ENCODE measurements at places on chromosomes 2 and 18.

- no peak for DNase-seq
These were observed 126.7 kb downstream of the PRKCE start for GRCh38 chr2:45777996-45778719.

DNA sequence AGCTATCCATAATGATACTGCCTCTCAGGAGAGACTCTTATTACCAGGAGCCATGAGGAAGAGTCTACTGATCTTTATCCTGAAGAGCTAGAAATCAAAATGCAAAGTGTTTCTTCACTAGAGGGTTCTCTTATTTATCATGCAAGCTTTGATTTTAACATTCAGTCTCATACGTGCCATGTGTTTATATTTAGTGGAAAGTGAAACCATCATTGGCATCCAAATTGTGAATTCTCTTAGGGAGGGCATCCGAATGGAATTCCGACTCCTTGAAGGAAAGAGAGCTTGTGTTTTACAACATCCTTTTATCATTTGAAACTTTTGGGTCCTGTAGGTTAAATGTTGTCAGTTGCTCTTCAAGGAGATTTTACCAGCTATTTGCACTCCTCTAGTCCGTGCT is 170.4 kb upstream of the SESTD1 start:
- no peak for DNase-seq

DNA sequence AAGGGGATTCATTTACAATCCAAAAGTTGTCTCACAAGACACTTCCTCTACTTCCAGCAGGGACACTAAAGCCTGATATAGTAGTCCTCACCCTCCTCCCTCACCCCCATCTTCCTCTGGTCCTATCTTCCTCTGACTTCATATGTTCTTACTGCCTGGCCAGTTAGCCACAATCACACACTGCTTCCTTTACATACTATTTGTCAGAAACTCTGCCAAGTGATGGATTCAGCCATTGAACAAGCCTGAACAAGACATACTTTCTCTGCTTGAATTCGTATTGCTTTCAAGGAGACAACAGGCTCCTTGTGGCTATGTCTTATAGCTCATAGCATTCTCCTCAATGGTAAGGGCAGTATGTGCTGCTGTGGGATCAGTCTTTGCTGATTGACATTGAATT is 672.2 kb downstream of the BCL11A start:
- DNase-seq: no peak

GRCh38 chr2:237181844-237182243 is 96.2 kb downstream of the COPS8 start:
- peak; percentile 98 for DNase-seq

DNA sequence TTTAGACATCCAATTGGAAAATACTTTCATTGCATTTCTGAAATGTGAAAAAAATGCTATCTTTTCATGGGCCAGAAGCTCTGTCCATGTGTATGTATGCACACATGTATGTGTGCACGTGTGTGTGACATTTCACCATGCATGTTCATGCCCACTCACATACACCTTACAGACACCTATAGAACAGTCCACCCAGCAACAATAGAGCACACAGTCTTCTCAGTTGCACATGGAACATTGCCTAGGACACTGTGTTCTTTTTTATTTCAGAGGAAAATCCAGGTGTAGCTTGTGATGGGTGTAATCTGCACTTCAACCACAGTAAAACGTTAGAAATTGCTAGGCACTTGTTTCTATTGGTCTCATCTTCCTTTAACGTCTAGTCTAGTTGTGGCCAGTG is 114.8 kb upstream of the RGPD4 start:
- no peak for DNase-seq

GRCh38 chr2:45905632-45905958 is 254.1 kb downstream of the PRKCE start:
- DNase-seq: no peak

DNA sequence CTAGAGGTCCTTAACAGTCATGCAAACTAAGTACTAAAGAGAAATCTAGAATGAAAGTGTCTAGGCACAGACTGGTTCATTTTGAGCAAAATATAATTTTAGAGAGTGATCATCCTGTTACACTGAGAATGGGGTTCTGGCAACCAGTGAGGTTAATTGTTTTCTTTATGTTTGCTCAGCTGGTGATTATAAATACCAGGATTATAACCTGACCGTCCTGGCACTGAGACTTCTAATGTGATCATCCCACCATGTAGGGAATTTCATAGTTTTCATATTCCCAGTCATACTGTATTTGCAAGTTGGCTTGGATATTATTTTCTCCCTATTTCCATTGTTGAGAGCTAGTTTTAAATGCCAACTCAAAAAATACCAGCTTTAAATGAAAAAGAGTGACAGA is 852.5 kb upstream of the LRATD1 start:
- DNase-seq: no peak

- DNase-seq: no peak
These were observed 317.6 kb upstream of the REG3G start for GRCh38 chr2:78707776-78708386.

GRCh38 chr2:132651115-132652045 is 18.6 kb downstream of the LYPD1 start:
- DNase-seq: no peak

DNA sequence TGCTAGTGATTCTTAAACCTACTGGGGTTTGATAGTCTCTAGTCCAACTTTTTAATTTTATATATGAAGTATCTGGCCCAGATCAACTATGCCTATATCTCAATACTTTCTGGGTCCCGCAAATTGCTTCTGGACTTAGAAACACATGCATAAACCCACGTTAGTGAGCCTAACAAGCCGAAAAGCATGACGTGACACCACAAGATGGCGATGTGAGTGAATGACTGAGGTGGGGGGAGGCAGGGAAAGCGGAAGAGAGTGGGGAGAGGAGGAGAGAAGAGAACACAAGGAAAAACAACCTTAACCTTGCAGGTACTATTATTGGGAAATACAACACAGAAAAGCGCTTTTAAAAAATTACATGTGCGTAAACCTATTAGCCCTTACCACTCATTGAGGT is 13.8 kb downstream of the PDIA6 start:
- DNase-seq: no peak

DNA sequence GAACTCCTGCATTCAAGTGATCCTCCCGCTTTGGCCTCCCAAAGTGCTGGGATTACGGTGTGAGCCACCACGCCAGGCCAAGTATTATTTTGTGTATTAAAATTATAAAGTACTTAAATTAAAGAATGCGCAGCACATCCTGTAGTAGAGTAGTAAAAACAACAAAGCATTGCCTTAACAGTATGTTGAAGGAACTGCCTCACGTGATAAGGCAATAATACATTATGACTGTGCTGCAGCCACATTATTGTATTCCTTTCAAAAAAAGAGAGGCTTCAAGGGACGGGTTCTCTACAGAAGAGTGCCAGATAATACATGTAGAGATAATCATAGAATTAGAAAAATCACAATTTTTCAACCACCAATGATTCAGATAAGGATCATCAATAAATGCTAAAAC is 33.7 kb downstream of the C2orf76 start:
- no peak for DNase-seq

DNA sequence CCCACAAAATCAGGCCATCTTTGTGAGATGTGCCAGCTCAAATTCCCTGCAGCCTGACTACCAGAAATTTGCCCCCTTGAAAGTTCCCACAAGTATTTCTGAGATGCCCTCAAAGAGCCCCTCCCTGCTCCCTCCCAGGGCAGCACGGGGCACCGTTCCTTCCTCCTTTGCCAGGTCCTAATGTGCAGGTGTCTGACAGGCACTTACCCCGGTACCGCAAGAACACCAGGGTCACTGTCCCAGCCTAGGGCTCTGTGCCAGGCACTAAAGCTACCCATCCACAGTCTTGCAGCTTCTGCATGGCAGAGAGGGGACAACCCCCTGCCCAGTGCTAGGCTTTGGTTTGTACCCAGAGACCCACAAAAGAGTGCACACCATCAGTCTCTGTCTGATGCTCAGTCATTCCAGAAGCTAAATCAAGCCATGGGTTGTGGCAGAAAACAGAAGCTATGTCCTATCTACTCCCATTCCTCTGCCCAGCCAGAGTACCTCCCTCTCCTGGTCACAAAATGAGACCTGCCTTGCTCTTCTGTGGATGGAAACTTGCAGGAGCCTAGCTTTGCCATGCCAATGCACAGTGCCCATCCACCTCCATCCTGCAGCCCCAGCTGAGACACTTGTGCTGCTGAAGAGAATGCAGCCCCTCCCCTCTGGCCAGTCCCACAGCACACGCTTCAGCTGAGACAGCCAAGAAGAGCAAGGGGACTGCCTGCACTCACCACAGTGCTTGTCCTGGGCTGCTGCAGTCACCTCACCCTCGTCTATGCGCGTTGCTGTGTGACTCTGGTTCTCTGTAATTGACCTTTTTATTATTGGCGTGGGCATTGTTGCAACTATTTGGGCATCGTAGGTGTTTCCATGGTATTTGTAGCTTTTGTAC is 48.7 kb downstream of the INPP5D start:
- no peak for DNase-seq

- peak; percentile 12 for DNase-seq
These were observed 270.1 kb downstream of the ETAA1 start for GRCh38 chr2:67667054-67667908.

DNA sequence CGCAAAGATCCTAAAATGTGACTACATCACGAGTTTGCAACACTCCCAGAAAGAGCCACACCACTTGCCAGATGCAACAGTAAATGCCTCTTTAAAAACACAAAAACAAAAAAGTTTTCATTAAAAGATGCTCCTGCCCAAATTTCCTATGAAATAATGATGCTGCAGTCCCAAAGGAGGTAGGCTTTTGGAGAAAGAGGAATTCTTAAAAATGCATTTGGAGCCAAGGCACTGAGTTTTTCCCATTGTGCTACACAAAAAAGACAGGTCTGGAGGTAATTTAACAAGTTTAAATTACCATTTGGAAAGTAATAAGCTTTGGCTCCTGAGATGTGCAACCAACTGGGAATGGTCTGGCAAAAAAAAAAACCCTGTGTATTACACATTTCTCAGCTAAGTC is 145.0 kb downstream of the PID1 start:
- DNase-seq: no peak

DNA sequence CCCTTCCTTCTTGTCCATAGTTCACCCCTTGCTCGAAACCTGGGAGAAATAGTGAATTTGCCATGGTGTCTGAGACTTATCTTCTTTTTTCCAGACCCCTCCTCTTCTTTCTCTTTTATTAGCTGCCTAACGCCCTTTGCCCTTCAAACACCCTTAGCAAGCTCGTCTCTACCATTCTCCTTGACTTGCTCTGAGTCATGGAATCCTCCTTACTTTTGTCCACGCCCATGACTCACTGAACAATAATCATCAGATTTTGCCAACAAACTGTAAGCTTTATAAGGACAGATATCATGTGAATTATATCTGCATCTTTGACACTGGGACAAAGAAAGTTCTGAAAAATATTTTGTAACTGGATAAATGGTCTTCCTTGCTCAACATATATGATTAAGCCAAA is 67.1 kb upstream of the CNTNAP5 start:
- no peak for DNase-seq

DNA sequence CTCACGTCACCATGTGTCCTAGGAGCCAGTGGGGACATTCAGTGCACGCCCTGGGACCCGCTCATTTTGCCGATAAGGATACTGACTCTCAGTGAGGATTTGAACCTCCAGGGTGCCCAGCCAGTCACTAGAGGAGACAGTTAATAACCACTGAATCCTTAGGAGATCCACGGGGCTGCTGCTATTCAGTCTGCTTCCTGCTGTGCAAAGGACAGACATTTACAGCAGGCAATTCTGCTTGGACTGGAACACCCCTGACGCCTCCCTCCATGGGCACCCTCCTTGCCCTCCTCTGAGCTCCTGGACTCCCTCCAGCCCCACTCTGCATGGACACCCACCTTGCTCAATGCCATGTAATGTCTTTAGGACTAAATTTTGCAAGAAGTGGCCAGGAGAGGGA is 265.5 kb downstream of the EIPR1 start:
- DNase-seq: no peak

GRCh38 chr2:33435518-33435917 is 40.9 kb upstream of the RASGRP3 start:
- DNase-seq: no peak

- DNase-seq: no peak
These were observed 95.6 kb downstream of the TWIST2 start for GRCh38 chr2:238943338-238944067.

- DNase-seq: peak; percentile 61
These were observed 24.8 kb upstream of the EFEMP1 start for GRCh38 chr2:55948176-55948923.

GRCh38 chr2:101884423-101884822 is 107.3 kb upstream of the IL1R2 start:
- no peak for DNase-seq

DNA sequence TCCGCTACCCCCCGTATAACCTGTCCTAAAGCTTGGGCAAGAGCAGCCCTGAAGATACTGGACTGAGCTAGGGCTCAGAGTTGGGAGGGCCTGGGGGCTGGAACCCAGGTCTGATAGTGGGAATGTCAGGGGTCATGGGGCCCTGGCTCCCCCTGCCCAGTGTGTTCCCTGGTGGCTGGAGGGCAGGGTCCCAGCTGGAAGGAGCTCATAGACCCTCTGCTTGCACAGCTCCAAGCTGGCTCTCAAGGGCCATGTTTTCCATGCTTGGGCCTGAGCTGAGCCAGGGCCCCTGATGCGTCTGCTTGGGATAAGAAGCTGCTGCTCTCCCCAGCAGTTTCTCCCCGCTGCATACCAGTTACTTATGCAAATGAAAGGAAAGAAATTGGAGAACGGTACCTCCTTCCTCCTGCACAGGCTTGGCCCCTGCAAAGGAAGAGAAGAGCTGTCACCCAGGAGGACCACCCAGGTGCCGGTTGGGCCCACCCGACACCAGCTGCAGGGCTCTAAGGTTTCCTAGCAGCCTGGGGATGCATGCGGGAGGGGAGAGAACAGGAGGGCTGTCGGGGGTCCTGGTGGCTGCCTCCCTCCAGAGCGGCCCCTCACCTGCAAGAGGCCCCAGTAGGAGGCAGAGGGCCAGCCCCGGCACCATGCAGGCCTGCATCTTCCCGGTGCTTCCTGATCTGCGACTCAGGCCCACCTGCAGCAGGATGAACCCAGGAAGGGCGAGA is 628 bp downstream of the OTOS start:
- no peak for DNase-seq

GRCh38 chr2:78260861-78261260 is 738.7 kb upstream of the LRRTM4 start:
- DNase-seq: no peak

DNA sequence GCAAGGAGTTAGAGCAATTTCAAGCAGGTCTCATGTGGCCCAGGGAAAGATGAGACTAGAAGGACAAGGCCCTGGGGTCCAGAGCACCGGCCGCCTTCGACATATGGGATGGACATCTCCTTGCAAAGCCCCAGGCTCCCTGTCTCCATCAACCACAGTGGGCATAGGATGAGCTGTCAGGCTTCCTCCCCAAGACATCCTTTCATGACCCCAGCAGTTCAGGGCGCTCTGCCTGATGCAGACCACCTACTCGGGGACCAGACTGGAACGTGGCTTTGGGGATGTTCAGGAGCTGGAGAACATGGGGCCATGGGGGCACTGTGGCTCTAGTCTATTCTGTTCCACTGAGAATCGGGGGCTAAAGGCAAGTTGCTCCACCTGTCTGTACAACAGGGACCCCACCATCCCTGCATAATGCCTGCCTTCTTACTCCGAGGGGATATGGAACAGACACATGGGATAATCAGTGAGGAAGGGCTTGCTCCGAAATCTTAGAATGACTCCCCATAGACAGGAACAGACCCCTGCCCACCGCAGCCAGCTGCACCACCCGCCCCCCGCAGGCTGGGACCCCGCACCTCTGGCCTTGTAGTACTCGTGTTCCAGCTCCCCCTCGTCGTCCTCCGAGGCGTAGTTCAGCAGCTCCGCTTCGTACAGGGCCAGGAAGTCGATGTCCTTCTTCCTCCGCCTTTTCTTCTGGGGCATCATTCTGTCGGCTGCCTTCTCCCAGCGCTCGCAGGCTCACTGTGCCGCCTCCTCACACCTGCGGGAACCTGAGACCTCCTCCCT is 500 bp downstream of the LOXHD1 start:
- DNase-seq: no peak

GRCh38 chr2:54092940-54093339 is 22.5 kb upstream of the ACYP2 start:
- no peak for DNase-seq

Measured in amniotic epithelial cell (primary cell).